ENCODE measurements at places on chromosomes 6 and 20.

DNA sequence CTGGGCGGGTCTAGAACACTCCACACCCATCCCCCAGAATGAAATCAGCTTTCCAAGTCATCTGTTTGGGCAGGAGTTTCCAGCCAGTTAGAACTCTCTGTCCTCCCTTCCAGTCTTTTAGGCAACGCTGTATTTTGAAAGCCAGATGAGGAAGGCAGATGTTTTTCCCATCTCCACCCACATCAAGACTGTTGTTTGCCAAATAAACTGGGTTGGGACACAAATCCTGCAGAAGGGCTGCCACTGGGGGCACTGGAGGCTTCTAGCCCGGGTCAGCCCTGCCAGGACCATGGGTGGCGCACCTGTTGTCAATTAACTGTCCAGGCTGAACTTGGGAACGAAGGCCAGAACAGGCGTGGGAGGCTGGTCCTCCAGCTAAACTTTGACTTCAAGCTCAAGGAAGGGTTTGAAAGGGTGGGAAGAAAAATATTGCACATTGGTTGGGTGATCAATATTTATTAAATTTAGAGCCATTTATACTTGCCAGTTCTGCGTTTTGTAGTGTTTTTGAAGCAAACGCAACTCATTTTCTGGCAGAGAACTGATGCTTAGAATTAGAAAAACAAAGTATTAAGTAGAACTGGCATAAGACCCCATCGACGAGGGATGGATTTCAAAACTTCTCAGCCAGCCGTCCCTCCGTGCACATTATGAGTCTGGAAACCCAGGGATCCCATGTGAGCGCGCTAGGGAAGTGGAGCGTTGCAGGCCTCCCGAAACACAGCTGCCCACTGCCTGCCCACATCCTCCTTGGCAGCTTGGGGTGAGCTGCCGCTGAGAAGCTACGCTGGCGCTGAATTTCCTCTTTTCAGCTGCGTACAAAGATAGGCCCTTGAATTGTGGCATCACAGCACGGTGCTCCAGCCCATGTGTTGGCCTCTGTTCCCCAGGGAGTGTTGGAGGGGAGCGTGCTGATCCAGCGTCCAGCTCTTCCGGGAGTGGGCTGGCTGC lies 297.4 kb downstream of the QKI start:
- DNase-seq, result no peak

DNA sequence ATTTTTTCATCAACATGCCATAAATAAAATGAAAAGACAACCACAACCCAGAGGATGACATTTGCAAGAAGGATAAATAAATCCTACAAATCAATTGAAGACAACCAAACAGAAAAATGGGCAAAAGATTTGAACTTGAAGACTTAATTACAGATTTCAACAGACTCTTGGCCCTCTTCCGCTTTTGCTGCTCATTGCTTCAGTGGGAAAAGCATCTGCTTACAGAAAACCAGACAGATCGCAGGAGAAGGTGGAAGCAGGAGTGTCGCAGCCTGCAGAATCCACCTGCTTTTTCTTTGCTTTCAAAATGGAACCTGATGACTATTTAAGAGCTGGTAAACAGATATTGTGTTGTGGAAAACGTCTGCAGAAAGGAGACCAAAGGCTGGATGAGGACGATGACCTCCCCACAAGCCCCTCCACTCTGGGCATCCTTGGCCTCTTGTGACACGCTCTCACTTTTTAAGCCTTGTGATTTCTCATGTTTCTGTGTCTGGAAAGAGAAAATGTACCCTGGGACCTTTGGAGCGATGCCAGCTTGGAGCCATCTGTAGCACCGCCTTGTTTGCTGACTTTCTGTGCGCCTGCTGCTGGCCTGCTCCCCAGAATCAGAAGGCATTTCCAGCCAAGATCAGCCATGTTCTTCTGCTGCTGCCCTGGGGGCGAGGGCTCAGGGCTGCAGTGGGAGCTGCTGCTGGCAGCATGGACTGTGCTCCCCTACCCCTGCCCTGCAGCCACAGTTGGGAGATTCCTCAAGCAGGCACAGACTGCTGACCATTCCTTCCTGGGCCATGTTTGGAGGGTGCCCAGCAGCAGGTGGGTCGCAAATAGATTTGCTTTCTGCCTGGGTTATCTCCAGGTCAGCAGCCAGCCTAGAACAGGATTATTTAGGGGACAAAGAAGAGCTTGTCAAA lies 3.6 kb upstream of the CSTL1 start:
- peak; percentile 26 for DNase-seq

DNA sequence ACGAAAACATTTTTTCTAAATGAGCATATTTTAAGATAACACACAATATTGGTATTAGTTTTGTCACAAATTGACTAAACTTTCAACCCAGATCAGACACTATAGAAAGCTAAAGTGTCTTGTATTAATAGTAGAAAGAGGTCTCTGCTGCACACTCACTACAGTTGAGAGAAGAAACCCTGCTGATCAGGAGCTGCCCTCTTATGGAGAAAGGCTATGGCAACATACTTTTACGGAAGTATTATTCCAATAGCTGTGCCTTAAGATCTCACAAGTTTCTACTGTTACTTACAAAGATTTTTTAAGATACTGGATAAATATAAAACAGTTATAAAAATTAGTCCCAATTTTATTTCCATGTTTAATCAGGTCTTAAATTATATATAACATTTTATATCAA lies 155.7 kb downstream of the RIMS1 start:
- peak; percentile 46 for DNase-seq

GRCh38 chr6:109304284-109305015 lies 77.8 kb downstream of the CD164 start:
- DNase-seq, result no peak

GRCh38 chr6:151630991-151631655 lies 137.3 kb downstream of the CCDC170 start:
- no peak for DNase-seq

DNA sequence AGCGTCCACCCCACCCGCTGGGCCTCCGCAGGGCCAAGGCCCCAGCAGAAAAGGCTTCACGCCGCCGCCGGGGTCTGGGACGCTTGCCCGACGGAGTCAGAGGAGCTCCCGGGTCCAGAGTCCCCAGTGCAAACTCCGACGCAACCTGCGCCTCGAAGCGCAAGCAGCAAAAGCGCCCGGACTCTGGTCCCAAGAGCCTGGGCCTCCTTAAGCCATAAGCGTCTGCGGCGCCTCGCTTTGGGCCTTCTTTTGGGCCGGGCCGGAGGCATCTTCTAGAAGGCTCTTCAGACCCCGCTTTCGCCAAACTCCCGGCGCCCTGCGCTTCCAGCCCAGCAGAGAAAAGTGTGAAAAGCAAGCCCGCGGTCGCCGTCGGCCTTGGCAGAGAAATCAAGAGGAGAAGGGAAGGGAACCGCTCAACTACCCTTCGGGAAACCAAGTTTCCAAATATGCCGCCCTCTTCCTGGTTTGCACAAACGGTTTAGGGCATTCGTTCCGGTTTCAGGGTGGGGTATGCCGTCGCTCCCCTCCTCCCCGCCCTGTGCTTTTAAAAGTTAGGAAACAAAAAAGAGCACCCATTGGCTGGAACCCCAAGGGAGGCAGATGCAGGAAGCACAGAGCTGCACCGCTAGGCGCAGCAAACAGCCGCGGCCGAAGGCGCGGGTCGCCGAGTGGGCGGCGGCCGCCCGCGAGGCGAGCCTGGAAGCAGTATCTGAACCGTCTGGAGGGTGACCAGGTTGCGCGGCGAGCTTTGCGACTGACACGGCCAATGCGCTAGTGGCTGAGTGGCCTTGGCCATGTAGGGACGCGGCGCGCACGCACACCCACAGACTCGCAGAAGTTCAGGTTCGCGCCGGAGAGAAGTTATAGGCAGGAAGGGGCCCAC lies 1.2 kb downstream of the TBX18 start:
- no peak for DNase-seq

DNA sequence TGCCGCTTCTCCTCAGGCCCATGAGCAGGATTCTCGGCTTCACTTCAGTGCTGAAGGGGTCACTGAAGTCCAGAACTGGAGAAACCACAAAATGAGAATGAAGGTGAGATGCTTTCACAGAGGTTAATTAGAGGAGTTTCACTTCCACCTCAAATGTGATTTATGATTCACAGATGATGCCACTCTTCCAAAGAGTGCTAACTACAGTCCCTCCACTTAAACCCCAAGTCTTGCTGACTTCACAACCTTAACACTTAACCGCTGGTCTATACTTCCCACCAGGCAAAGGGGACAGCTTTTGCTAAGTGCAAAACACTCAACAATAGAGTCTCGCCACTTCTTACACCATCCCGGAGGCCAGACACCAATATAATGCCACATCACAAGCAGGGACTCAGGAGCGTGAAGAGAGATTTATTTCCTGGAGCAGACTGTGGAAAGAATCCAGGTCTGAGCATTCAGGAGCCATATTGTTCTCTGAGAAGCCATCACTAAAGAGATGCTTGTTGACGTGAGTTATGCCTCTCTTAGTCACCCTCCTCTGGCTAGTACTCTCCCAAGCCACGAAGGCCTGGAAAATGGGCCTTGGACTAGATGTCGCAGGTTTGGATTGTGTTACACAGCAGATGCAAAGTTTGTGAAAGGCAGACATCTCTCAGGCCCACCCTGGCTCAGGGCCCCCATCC lies 24.4 kb downstream of the RRAGD start:
- no peak for DNase-seq

DNA sequence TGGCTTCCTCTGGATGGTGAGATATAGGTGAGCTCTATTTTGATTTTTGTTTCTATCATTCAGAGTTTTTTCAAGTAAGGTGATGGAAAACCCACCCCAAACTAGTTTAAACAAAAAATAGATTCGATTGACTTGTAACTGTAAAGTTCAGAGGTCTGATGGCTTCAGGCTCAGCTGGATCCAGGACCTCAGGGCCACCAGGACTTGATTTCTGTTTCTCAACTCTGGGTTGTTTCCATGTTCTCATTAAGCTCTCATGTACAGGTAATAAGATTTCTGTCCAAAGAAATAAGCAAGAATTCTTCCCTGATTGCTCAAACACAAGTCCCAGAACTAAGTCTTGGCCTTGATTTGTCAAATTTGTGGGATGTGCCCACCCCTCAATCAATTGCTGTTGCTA lies 67.0 kb downstream of the DLGAP4 start:
- no peak for DNase-seq

DNA sequence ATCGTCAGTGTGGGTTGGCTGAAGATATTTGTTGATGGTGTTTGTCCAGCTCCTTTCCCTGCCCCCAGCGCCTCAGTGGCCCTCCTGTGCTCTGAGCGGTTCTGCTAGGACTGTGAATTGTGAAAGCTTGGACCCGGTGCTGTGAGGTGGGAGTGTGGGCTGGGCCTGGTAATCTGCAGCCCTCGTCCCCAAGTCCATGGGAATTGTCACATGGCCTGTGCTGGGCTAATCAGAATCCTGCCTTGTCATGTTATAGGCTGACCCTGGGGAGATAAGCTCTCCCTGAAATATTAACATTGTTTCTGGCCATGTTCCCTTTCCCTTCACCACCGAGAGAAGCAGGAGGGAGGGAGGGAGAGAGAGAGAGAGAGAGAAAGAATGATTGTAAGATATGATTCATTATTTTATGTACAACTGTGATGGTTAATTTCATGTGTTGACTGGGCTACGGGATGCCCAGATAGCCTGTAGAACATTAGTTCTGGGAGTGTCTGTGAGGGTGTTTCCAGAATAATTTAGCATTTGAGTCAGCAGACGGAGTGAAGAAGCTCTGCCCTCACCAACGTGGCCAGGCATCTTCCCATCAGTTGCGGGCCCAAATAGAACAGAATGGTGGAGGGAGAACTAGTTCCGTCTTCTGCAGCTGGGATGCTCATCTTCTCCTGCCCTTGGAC lies 62.4 kb downstream of the TFAP2C start:
- no peak for DNase-seq

DNA sequence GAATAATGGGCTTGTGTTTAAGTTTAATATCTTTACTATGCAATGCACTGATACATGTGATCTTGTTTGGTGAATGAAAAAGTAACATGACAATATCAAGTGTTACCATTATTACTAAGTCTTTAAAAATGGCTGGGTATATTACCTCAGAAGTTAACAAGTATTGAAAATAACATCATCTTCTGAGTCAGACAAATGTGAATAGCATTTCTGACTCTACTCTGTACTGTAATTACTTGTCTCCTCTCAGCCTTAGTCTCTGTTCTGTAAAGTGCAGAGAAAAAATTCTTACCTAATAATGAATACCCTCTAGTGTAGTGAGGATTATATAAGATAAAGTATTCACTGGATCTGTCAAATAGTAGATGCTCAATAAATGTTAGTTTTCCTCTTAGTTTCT lies 47.0 kb upstream of the GCLC start:
- no peak for DNase-seq

DNA sequence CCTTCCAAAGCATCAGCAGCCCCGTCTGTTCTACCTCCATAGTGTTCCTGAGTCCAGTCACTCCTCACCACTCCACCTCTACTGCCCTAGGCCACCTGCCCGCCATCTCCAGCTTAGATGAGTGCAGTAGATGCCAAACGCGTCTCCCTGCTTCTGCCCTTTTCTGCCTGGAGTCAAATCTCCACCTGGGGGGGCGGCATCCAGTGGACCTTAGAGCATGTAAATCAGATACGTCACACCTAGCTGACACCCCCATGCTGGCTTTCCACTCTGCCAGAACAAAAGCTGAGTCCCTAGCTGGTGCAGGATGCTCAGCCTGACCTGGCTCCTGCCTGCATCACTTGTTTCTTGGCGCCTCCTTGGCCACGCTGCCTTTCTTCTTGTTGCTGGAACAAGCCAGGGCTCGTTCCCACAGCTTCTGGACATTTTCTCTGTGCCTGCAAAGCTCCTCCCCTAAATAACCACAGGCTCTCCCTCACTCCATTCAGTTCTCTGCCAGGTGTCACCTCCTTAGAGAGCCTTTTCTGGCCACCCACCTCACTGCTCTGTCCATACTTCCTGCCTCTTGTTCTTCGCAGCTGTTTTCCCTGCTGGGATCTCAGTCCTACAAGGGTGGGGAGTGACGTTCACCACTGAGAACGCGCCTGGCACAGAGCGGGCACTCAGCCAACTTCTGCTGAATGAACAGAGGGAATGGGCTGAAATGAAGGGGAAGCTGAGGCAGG lies 5.8 kb downstream of the DDR1 start:
- DNase-seq, result peak; percentile 73

DNA sequence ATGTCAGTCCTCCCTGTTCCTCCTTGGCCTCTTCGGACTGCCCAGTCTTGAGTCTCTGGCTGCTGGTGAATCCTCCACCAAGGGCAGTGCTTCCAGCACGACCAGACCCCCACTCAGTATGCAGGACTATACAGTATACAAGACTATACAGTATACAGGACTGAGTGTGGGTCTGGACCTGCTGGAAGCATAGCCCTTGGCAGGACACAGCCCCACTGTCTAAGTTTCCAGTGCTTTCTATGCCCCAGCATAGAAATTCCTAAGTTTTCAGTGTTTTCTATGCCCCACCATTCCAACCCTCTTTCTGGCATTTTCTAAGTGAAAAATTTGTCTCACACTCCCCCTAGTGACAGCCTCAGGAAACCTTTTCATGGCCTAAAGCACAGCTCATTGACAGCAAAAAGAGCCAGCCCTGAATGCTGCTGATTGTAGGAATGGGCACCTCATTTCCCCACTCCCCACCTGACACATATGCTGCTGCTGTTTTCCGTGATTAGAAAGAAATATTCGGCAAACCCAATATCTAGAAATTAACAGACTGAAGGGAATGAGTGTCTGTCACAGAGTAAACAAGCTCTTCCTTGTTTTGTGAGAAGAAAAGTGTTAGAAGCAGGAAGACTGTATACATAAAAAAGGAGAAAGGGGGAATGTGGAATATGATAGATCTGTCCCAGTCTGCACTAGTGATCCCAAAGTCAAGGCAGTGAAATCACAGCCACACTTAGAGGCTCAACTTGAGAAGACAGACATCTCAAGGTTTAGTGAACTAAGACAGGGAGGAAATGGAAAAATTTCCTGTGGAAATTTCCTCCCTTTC lies 206.9 kb downstream of the IBTK start:
- DNase-seq, result peak; percentile 46

All from hippocampal formation (tissue), 2 donors.